ENCODE measurements at places on chromosomes 1 and 21.

- DNase-seq, result no peak
Observed at GRCh38 chr1:167554028-167554779, 642 bp upstream of the CREG1 start.

DNA sequence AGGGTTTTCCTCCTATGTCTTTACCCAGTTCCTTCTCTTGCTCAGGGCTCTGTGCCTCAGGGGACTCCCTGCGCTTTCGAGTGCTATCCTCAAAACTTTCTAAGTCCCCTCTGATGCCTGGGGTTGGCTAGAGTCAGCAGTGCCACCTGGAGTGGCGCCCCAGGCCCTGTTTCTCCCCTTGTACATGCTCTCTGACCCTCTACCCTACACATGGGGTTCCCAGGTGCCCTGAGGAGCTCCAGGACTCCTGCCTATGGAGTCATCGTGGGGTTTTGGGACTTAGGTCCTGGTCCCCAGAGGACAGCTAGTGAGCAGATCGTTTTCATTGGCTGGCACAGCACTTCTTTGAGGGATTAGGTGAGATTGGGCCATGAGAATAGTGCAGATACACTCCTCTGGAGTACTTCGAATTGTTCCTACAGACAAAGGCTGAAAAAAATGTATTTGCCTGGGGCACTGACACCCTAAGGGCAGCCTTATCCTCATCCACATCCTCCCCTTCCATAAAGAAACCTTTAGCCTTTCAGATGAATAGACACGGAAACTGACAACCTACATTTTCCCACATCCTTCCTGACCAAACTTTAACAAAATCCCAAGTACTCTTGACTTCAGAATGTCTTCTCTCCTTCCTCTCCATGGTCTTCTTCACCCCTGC lies 41.5 kb downstream of the LGR6 start:
- DNase-seq, result no peak

- no peak for DNase-seq
Observed at GRCh38 chr1:92916899-92917298, 44.4 kb downstream of the DIPK1A start.

- no peak for DNase-seq
Observed at GRCh38 chr1:212024469-212025149, 10.7 kb downstream of the INTS7 start.

GRCh38 chr1:169594391-169594790 lies 8.1 kb upstream of the F5 start:
- DNase-seq, result no peak

DNA sequence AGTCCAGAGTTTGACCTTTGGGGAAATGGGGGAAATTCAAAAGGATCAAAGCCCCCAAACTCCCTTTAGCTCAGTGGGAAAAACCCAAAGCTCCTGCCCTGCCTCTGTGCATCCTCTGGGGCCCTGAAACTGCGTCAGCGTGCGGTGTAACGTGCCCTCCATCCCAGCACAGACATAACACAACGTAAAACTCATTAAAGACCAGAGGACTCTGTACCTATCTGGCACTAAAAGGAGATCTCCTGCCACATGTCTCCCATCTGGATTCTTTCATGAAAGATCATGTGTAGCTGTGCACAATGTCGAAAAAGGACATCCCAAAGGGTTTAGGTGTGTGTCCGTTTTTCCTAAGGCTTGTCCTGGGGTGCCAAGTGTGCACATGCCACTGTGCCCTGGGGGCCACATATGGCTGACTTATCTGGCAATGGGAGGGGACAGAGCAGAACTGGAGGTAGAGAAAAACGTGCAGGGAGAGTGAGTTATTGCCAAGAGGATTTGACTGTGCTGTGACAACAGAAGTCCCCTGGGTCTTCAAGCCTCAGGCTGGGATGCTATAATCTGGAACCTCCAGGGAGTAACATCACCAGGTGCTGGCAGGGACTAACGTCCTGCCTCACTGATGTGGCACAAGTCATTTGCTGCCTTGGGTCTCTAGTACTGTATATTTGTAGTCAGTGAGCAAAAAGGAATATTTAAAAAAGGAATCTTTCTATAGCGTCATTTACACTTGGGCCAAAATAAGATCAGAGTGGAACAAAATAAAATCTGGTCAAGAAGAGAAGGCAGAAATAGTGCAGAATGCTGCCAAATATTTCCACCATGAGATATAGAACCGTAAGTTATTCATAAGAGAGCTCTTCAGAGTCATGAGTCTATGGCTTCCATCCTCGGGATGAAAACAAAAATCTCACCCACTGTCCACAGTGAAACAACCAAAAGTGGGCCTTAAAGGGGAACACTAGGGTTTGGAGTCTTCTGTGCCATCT lies 52.3 kb downstream of the ITPKB start:
- DNase-seq, result no peak

- no peak for DNase-seq
Observed at GRCh38 chr1:56537660-56538059, 41.7 kb downstream of the PLPP3 start.
